ENCODE measurements at places on chromosomes 5 and 9. TPM values are rescaled to one million over a fixed set of nuclear protein-coding genes. Genes with fewer than 3 reads are reported as not detected.

DNA sequence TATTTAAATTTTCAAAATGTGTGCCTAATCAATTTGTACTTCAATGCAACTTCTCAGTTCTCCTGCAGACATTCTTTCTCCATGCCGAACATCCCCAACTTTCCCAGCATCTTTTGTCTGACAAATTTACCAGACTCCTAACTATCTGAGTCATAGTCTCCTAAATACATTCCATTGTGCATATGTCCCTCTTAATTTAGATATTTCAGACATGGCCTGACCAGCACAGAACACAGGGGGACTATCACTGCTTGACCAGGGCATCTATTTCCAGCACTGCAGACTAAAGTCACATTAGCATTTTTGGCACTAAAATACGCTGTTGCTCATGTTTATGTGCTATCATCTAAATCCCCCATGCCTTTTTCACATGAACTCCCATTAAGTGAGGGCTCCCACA lies 71.9 kb downstream of the ITGA1 start:
- peak; percentile 93 for DNase-seq

GRCh38 chr5:54608423-54609085 lies 91.0 kb downstream of the SNX18 start:
- peak; percentile 63 for DNase-seq

Gene CCDC192
- not detected for total RNA-seq

- DNase-seq: no peak
Measured at GRCh38 chr5:73529081-73529480, 30.8 kb downstream of the BTF3 start.

- no peak for DNase-seq
Measured at GRCh38 chr9:89862316-89862715, 257.5 kb downstream of the GADD45G start.

DNA sequence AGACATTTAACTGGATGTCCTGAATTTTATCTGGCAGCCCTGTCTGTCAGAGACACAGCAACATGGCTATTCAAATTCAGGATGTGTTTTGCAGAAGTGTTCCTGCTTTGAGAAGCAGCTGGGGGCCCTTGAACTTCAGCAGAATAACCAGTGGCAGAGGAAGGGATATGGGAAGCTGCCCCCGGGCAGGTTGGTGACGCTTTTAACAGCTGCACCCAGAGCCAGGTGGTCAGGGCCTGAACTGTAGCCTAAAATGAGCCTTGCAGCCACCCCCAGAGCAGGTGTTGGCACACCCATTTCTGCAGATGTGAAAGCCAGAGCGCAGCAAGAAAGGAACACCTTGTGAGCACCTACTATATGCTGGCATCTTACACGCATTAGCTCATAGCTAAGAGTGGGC lies 128.7 kb upstream of the BOD1 start:
- no peak for DNase-seq

- no peak for DNase-seq
Measured at GRCh38 chr5:87030699-87031098, 237.0 kb upstream of the RASA1 start.

Gene NMUR2
- not detected for total RNA-seq

GRCh38 chr5:32042551-32042961 lies 131.6 kb downstream of the GOLPH3 start:
- DNase-seq: no peak

Gene TRIP13
- 27.2 TPM for total RNA-seq

DNA sequence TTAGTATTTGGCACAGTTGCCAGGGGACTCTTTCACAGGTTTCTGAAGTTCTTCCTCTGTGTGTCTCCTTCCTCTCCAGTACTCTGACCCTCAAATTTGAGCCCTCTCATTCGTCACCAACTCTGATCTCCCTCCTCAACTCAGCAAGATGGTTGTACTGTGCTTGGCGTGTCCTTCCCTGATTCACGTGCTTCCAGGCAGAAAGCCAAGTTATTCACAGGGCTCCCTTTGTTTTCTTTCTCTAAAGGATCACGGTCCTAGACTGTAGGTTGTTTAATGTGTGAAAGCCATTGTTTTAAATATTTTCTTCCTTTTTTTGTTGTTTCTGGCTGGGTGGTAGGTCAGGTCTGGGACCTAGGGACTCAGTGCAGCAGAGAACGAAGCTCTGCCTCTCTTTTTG lies 142.9 kb downstream of the DMAC1 start:
- DNase-seq: peak; percentile 3

DNA sequence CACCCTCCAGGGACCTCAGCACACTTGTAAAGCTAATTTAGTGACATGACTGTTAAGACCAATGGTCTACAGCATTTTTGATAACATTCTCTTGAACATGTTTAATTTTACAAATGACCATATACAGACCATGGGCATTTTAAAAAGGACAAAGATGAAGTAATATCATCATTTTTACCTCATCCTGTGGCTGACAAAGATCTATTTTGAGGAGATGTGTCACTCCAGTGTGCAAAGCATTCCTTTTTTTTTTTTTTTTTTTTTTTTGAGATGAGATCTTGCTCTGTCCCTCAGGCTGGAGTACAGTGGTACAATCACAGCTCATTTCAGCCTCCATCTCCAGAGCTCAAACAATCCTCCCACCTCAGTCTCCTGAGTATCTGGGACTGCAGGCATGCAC lies 118.2 kb upstream of the TBC1D2 start:
- DNase-seq: peak; percentile 51

DNA sequence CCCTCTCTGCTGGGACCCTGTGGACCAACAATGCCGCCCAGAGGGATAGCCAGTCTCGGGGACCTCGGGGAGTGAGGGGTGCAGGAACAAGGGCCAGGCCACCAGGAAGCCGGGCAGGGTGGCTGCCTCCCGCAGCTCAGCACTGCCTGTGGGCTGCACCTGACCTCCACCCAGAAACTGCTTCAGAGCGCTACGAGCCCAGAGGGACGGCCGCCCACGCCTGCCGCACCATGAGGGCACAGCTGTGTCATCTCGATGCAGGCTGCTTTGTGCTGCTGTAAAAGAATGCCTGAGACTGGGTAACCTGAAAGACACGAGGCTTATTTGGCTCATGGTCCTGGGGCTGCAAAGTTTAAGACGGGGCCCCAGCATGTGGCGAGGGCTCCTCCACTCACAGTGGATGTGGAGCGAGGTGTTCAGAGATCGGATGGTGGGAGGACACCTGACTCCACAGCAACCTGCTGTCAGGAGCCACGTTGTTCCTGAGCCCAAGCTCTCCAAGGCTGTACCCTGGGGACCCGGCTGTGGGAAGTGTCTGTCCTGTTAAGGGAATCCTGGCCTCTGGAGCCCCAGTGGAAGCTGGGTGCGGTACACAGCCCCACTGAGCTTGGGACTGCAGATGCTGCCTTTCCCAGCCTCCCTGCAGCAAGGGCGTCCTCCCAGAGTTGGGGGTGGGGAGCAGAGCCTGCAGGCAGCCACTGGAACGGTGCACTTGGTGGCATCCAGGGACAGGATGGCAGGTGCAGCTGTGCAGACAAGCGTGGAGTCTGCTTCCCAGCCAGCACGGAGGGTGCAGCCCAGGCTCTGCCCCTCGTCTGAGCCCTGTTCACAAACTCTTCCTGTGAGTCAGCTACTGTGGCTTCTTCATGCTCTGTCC lies 11.8 kb upstream of the ZDHHC11 start:
- DNase-seq: peak; percentile 35

Gene RNF14
- 106 TPM for total RNA-seq

- DNase-seq: peak; percentile 28
Measured at GRCh38 chr5:124040799-124041198, 528.8 kb downstream of the CSNK1G3 start.

- peak; percentile 88 for DNase-seq
Measured at GRCh38 chr5:167814828-167815227, 476.6 kb upstream of the WWC1 start.

GRCh38 chr5:173123416-173123815 lies 20.9 kb upstream of the BNIP1 start:
- peak; percentile 80 for DNase-seq

Gene CLK4
- 8.2 TPM for total RNA-seq

Gene MYOT
- not detected for total RNA-seq

DNA sequence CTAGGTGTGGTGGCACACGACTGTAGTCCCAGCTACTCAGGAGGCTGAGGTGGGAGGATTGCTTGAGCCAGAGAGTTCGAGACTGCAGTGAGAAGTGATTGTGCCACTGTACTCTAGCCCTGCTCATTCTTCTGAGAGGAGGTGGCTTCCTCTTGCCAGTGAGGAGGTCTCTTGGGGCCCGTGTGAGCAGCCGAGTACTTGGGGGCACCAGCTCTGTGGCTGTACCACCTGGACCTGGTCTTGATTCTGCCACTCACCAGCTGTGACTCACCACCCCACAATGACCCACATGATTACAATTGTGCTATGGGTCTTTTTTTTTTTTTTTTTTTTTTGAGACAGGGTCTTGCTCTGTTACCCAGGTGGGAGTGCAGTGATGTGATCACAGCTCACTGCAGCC lies 18.0 kb upstream of the CRB2 start:
- DNase-seq: no peak

Gene ENTREP1
- total RNA-seq: not detected

GRCh38 chr5:13909271-13909670 lies 35.2 kb downstream of the DNAH5 start:
- no peak for DNase-seq

Gene IL13
- total RNA-seq: not detected

- DNase-seq: peak; percentile 55
Measured at GRCh38 chr9:25677301-25678146, 720 bp downstream of the TUSC1 start.

- DNase-seq: peak; percentile 59
Measured at GRCh38 chr9:134626571-134627416, 14.8 kb upstream of the COL5A1 start.

DNA sequence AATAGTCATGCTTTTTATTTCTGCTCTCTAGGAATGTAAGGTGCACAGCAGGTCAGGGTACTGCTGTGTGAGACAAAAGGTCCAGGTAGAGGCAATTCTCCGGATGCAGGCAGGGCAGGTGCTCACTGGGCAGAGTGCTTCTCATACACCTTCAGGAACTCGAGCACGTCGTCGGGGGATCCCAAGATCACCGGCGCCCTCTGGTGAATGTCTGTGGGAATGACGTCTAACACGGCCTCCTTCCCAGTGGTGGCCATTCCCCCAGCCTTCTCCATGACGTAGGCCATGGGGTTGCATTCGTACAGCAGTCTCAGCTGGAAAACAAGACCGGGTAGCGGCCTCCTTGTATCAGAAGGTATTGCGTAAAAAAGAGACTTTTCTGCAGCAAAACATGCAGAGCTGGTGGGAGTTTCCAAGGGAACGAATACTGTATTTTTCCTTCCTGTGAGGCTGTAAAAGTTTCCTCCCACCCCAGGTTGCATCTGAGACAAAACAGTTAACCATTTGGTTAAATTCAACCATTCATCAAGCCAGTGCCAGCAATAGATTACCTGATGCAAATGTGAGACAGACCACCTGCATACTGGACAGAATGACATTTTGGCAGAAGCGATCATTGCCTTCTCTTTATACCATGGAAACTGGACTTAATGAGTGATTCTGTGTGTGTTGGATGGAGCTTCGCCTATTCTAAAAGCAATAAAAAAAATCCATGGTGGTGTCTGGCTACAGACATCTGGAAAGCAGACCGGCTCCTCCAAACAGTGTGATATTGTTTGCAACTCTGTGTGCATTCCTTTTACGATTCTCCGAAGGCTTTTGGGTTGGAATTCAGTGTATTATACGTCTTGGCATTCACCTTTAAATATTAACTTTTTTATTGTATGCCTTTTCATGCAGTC lies 9.9 kb upstream of the FBP2 start:
- DNase-seq: peak; percentile 61

GRCh38 chr9:93278144-93278543 lies 94.2 kb downstream of the WNK2 start:
- DNase-seq: no peak

DNA sequence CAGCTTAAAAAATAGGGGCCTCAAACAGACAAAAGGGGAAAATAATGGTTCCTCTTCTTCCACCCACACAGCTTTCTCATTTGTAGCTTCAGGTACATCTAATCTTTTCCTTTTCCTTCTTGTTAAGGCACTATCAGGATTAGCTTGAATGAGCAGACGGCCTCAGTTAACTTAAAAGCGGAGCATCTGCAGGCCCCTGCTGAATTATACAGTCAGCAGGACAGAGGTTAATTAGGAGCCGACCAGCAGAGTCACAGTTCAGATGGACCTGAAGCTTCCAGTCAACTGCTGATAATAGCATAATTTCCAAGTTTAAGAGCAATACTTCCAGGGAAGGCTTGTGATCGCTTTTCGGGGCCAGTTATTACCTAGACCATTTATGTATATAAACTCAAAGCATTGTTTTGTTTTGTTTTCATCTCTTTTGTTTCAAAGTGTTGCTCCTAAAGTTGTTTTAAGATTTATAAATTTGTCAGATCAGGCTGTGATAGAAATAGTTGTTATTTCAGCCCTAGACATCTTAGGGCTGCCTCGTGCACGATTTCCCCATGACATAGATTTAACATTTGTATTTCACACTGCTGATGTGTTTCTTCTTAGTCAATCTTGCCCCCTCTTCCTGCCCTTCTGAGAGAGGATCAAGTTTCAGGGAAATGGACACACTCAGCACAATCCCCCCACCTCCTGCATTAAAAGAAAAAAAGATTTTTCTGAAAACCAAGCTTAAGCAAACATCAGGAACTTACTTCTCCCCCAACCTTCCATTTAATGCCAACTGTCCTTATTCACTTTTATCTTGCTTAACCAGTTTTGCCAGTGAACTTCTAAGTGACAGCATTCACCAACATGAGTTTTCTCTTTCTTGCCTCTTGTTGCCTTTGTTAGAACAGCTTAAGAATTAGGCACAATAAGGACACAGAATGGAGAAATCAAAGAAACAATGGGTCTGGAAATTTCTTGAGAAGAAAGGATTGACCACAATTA lies 449.8 kb downstream of the ARHGEF28 start:
- peak; percentile 7 for DNase-seq

- DNase-seq: no peak
Measured at GRCh38 chr5:170511551-170512258, 7.9 kb downstream of the KCNIP1 start.

DNA sequence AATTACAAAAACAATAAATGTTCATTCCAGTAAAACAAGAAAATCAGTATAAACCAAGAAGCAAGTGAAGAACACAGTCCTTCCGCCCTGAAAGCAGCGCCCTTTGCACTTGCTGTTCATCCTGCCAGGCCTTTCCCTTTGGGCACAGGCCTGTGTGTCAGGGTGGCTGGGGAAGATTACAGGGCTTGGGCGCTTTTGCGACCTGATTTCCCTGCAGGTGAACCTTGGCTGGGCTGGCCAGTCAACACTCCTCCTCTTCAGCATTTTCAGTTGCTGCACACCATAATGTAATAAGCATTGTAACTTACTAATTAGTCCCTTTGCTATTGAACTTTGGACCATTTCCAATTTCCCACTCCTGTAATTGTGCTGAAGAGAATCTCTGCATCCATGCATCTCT lies 38.6 kb upstream of the TDRD7 start:
- no peak for DNase-seq

GRCh38 chr5:544675-545355 lies 20.6 kb upstream of the SLC9A3 start:
- no peak for DNase-seq

Gene SPATA31D4
- total RNA-seq: not detected

Gene ATOX1
- 56.3 TPM for total RNA-seq

Gene PTPN3
- total RNA-seq: 0.72 TPM
